Urinary bladder (tissue), 4 donors: ENCODE measurements at places on chromosomes 4 and X.

DNA sequence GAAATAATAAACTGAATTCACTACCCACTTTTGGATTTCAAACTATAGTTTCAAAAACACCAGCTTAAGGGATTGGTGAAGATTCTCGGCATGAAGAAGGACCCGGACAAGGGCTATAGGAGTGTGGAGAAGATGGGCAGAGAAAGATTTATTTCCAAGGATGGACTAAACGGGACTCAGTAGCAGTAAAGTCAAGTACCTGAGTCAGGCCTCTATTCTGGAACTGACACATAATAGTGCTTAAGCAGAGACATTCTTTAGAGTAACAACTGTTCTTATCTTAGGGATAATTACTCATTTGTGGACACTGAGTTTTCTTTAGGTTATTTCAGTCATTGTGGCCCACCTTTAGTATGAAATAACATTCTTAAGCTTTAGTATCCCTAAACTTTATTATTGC lies 134.6 kb downstream of the GATB start:
- no peak for DNase-seq

GRCh38 chr4:7187691-7188090 lies 4.6 kb upstream of the SORCS2 start:
- DNase-seq: no peak

GRCh38 chr4:152599095-152599494 lies 63.2 kb upstream of the FBXW7 start:
- no peak for DNase-seq

- no peak for DNase-seq
These were observed 263.2 kb downstream of the BCOR start for GRCh38 chrX:39834600-39834999.

- DNase-seq: no peak
These were observed 27.0 kb downstream of the AR start for GRCh38 chrX:67570839-67571238.

GRCh38 chr4:40288566-40288965 lies 46.6 kb upstream of the CHRNA9 start:
- DNase-seq: no peak

- DNase-seq: peak; percentile 69
These were observed 26.5 kb upstream of the IRAK1 start for GRCh38 chrX:154046031-154046781.

DNA sequence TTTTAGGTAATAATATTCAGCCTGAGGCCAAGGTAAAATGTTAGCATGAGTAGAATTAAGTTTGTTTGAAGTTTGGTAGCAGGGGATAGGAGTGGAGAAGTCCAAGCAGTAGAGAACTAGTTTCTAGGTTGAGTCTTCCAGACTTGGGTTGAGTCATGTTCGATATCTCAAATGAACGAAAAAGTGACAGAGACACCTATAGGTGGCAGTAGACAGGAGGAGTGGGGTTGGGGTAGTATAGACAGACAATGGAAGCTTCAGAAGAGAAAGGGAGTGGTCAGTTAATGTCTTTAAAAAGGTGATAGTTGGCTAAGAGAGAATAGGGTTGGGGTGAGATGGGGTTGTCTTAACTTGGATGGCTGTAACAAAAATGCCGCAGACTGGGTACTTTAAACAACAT lies 58.7 kb upstream of the EMCN start:
- no peak for DNase-seq

DNA sequence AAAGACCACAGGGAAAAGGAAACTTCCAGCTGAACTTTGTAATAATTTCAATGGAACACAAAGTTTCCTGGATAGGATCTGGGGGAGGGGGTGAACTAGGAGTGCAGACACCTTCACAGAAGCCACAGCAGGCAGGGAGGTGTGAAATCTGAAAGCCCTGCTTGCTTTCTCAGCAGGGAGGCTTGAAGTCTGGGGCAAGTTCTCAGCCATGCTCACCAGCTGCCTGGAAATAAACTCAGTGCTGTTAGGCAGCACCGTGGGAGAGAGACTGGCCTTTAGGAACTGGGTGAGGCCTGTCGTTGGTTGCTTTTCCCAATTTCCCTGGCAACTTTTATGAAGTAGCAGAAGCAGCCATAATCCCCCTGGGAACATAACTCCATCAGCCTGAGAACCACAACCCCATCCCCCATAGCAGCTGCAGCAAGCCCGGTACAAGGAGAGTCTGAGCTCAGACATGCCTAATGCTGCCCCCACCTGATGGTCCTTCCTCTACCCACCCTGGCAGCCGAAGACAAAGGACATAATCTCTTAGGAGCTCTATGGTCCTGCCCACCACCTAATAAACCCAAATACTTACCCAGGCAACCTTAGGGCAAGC lies 39.2 kb upstream of the NMU start:
- no peak for DNase-seq

GRCh38 chr4:4818415-4819212 lies 40.9 kb upstream of the MSX1 start:
- DNase-seq: no peak

GRCh38 chr4:150199056-150199455 lies 120.8 kb downstream of the DCLK2 start:
- DNase-seq: no peak
